ENCODE measurements at places on chromosomes 6 and 20. TPM values are rescaled to one million over a fixed set of nuclear protein-coding genes. Genes with fewer than 3 reads are reported as not detected.

The KCNK5 gene
- not detected for total RNA-seq

The TAF8 gene
- 62.1 TPM for total RNA-seq

The NQO2 gene
- total RNA-seq, result 17.9 TPM

The DEFB132 gene
- total RNA-seq, result not detected

The IRF4 gene
- 129 TPM for total RNA-seq
